Right lung (tissue), 10 donors: ENCODE measurements at places on chromosomes 4 and X. TPM values are rescaled to one million over a fixed set of nuclear protein-coding genes. Genes with fewer than 3 reads are reported as not detected.

GRCh38 chrX:10597871-10598270, 22.5 kb downstream of the MID1 start:
- DNase-seq = no peak

DNA sequence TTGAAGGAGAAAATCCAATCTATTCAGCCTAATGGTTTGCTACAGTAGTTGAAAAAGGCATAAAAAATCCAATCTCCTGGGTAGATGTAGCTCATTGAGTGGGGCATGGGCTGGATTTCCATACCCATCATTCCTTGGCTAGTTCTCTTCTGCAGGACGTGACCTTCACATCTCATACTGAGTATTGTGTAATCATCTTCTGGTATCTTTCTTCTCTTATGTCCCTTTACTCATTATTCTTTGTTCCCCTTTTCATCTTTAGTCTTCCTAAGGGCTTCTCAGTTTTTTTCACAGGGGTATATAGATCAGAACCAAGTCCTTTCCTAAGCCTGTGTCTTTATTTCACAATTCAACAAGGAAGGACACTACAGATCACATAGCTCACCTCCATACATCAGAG, 727.6 kb upstream of the MAGEB2 start:
- DNase-seq = no peak

DNA sequence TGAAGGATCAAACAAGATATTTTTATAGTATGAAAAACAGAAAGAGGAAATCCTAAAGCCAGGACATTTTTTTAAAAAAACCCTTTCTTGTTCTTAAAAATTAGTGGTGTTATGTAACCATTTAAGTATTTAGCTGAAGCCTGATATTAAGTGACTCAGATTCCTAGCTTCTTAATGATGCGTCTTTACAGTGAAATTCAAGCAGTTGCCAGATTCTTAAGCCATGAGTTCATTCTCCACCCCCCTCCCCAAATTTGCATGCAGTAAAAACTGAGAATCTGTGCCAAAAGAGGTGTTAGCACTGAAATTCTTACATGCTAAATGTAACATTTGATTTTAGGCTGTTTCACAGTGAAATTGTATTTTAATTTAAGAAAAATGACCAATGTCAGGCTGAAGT, 180.8 kb downstream of the RAPGEF2 start:
- DNase-seq = peak; percentile 43

Gene ADH1C
- polyA plus RNA-seq = 21.1 TPM

- DNase-seq = no peak
These were observed 77.5 kb downstream of the CRLF2 start for GRCh38 chrX:1134976-1135375.
